Activated CD4-positive, CD25-positive, alpha-beta regulatory T cell treated with anti-CD3 and anti-CD28 coated beads, Interleukin-2, amount 50 U/mL, for 24 hours (primary cell): ENCODE measurements at places on chromosomes 1 and 21.

GRCh38 chr1:150563340-150564038 lies 14.3 kb downstream of the ADAMTSL4 start:
- peak; percentile 47 for ATAC-seq

GRCh38 chr1:208174731-208175507 lies 69.3 kb downstream of the PLXNA2 start:
- no peak for ATAC-seq

DNA sequence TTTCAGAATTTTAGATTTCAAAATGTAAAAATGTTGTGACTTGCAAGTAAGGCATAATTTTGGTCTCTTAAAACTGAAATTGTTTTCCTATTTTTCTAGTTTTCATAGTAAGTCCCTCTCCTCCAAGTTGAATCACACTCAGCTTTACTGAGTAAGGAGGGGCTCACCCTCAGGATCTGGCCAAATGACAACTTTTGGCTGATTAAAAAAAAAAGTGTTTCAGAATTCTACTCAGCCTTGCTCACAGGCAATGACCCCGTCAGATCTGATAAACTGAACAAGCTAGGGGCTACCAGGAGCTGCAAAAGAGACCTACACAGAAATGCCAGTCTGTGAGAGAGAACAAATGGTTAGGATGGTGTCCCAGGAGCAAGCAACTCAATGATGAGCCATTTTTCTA lies 159.8 kb downstream of the PBX1 start:
- no peak for ATAC-seq

DNA sequence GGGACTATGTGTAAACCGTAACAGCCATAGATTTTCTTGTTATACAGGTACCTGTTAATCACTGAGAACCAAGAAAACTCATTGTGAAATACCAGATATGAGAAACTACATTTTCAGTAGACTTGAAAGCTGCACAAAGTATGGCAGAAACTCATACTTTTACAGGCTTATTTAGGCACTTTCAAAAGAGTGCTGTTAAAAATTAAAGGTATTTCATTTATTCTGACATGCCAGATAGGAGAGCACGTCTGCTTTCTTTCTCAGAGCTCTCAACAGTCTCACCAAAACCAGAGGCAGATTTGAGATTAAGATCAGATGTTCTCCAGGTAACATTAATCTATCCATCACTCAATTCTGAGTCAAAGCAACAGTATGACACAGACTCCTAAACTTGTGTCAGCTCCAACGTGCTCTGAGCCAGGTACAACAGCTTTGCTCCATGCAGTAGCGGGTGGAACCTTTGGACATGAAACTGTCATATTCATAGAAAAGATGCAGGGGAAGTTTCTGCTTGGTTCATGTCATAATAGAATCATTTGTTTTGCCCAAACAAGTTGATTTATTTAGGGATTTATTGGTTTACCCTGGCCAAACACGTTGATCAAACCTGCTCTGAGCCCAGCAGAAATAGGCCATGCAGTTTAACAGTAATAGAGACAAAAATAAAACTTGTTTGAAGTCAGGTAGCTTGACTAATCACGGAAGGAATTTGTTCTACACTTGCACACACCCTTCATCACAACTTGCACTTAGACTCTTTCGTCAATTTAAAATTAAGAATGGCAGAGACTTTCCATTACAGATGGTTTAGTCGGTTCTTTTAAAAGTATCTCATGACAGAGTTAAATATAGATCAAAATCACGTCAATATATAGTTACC lies 20.8 kb upstream of the TSNAX start:
- ATAC-seq = no peak

DNA sequence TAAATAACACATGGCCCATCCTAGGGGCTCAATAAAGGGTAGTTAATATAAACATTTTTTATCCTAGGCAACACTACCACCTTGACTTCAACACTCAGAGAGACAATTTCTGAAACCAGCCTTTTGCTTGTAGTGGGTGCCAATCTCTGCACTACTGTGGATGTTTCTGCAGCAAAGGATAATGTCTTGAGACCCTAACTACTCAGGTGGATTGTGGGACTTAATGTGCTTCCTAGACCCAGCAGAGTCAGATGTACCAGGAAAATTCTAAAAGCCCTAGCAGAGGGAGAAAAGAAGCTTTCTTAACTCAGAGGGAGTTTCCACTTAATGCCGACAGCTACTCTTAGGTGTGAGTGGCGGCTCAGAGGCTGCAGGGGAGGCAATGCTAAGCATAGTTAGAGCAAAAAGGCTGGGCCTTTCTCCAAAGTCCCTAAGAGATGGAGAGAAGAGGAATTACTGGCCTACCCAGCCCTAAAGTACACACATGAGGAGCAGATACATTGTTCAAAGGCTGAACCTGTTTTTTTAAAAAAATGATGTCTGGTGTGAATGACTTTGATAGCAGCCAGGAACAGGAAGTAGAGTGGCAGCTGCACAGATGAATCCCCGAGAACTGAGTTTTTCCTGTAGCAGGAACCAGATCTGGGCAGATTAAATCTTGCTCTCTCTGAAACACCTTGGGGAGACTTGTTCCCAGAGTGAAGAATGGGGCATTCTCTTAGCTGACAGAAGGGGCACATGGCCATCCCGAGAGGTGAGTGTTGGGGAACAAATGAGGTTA lies 33.5 kb upstream of the ABCD3 start:
- ATAC-seq = no peak

DNA sequence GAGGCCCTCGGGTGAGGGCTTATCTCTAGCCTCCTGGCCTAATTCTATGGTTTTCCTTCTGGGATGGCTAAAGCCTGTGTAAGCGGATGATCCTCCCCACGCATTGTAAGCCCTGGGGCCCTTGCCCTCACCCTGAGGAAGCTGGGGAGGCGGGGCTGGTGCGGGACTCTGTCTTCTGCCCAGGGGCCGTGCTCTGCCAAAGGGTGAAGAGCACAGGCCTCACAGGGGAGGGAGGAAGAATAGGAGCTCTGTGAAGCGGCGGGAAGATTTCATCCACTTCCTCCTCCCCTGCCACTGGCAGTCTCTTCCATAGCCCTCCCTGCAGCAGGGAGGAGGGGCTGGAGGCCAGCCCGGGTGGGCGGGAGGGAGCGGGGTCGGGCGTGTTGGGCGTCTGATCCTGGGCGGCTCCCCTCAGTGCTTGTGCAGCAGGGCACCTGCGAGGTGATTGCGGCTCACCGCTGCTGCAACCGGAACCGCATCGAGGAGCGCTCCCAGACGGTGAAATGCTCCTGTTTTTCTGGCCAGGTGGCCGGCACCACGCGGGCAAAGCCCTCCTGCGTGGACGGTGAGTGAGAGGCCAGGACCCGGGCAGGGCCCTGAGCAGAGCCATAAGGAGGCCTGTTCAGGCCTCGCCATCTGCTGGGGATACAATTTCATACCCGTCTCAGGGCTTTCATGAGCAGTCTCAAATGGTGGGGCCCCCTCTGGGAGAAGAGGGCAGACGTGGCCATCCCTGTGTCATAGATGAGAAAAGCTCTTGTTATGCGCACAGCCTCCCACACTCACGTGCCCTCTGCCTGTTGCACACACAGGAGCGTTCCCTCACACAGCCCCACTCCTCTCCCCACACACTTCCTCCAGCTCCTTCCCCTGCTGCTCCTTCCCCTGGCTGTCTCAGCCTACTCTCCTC lies 7.7 kb upstream of the PPM1J start:
- peak; percentile 15 for ATAC-seq

DNA sequence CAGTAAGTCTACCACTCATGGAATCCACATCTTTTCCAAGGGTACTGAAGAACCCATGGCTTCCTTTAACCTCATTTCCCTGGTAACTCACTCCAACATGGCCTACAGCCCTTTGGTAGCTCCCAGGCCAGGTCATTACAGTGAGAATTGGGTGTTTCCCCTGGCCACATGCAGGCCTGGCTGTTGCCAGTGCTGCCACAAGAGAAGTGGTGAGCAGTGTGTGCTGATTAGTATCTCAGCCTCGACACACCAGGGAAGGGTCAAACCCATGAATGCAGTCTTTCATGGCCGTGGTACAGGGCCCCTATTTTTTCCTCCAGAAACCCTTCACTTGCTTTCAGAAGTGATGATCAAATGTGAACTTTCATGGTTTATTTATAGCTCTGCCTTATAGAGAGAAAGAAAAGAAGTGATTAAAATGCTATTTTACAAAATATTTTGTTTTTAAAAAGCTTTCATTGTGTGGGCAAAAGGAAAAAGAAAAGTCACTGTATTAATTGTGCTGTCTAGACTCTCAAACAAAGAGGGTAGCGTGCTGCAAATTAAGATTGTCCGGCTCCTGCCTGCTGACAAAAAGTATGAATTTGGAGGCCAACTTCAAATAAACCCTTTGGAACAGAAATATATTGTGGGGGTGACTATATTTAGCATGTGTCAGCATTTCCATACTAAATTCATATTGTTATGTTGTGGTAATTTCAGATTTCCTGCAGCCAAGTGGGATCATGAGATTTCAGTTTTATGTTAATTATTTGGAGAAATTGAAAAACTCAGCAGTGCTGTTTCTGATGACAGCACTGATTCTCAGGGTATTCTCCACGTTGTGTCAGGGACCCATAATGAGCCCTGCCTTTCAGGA lies 62.0 kb upstream of the HOOK1 start:
- ATAC-seq = no peak

- ATAC-seq = no peak
These were observed 3.4 kb downstream of the TAGLN2 start for GRCh38 chr1:159921700-159922504.

GRCh38 chr1:245953876-245954660 lies 553.0 kb downstream of the SMYD3 start:
- ATAC-seq = peak; percentile 60

DNA sequence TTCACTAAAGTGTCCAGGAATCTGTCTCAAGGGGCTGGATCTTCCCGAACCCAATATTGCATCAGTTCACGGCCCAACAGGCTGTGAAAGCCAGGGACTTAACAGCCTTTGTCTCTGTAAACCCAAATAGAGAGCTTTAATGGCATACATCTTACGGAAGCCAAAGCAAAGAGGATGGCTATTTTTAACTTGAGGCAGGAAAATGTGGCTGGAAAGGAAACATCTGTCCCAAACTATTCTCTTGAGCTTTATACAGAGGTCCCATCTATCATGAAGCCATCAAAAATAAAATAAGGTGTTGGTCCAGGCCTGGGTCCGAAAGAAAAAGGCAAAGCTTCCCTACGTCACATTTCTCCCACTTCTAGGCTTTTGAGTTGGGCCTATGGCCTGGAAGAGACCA lies 7.7 kb upstream of the CD34 start:
- ATAC-seq = no peak

GRCh38 chr1:152599934-152600333 lies at the start of gene LCE3C:
Gene LCE3C (plus strand): TSS chr1:152600234. CDS start chr1:152600732, 498 bp downstream.
- ATAC-seq = no peak

DNA sequence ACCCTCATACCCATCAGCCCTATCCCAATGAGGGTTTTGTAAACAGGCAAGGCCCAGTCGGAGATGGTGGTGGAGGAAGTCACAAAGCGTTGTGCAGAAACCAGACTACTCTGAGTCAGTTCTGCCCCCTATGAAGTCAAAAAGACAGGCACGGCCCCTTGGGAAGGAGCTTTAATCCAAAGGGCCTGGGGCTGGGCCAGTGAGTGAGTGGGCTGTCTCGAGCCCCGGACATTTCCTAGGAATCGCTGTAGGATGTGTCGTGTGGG lies 442 bp upstream of the AHCYL1 start:
- ATAC-seq = no peak

- ATAC-seq = no peak
These were observed 67.3 kb upstream of the BCL10 start for GRCh38 chr1:85343612-85344255.

GRCh38 chr21:35547946-35548774 lies 499.1 kb upstream of the RUNX1 start:
- no peak for ATAC-seq

DNA sequence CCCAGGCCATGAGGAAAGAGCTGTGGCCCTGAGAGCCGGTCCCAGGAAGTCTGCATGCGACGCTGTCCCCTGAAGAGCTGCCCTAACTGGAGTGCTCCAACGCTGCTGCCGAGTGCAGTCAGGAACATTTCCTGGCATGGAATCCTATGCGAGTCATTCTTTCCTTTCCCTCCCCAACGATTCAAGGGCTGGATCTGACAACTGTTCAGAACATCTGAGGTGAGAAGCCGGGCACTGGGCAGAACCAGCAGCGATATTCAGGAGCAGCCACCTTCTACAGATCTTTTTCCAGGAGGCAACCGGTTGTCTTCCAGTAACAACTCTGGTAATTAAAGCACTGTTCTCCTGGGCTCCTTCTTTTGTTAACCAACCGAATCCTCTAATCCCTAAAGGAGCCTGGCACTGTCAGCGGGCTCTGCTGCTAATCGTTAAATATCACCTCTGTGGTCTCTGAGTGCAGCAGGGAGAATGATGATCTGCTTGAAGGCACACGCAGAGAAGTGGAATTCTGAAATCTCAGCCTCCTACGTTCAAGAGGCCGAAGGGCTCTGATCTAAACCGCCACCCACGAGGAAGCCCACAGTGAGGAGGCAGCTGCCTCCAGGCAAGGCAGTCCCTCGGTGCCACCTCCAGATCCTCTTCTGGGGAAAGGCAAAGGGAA lies 55.8 kb downstream of the SLC45A1 start:
- ATAC-seq = no peak

- no peak for ATAC-seq
These were observed 63.2 kb upstream of the TMEM51 start for GRCh38 chr1:15090373-15090772.

DNA sequence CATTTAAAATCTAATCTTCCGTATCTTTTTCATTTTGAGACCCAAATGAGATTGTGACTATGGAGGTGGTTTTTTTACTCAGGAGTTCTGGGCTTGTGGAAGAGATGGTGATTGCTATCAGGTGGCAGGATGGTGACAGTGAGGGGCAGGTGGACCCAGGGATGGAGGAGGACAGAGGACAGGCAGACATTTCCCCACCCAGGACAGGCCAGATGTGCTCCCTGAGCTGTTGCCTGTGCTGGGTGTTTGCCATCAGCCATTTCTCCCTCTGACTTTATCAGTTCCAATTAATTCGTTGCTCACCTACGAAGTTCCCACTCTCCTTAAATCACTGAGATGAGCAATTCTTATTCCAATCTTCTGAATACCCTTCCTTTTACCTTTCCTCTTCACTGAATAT lies 26.5 kb downstream of the C1orf116 start:
- ATAC-seq = no peak

DNA sequence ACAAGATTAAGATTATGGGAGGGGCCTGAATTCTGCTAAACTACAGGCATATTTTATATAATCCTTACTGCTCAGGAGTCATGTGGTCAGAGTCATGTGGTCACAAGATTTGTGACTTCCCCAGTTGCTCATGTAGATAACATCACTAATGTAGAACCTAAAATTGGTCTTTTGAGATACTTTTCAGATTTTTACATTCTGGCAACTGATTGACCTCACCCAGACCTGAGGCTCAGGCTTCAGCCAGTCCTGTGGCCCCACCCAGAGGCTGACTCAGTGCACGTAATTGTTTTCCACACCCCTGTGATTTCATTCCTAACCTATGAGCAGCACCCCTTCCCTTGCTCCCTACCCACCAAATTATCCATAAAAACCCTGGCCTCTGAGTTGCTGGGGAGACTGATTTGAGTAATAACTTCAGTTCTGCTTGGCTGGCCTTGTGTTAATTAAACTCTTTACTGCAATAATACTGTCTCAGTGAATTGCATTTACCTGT lies 41.7 kb upstream of the ZNF326 start:
- ATAC-seq = peak; percentile 88

DNA sequence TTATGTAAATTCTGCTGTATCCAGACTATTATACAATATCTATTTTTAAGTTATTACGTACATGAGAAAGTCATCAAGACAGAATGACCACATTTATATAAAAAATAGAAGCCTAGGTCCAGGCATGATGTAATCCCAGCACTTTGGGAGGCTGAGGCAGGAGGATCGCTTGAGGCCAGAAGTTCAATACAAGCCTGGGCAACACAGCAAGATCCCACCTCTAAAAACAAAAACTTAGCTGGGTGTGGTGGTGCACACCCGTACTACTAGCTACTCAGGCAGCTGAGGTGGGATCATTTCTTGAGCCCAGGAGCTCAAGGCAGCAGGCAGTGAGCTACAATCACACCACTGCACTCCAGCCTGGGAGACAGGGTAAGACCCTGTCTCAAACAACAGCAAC lies 58.9 kb downstream of the NVL start:
- no peak for ATAC-seq
